ENCODE measurements at places on chromosomes 1 and 21.

- no peak for DNase-seq
Measured at GRCh38 chr1:175268720-175269119, 76.1 kb upstream of the KIAA0040 start.

DNA sequence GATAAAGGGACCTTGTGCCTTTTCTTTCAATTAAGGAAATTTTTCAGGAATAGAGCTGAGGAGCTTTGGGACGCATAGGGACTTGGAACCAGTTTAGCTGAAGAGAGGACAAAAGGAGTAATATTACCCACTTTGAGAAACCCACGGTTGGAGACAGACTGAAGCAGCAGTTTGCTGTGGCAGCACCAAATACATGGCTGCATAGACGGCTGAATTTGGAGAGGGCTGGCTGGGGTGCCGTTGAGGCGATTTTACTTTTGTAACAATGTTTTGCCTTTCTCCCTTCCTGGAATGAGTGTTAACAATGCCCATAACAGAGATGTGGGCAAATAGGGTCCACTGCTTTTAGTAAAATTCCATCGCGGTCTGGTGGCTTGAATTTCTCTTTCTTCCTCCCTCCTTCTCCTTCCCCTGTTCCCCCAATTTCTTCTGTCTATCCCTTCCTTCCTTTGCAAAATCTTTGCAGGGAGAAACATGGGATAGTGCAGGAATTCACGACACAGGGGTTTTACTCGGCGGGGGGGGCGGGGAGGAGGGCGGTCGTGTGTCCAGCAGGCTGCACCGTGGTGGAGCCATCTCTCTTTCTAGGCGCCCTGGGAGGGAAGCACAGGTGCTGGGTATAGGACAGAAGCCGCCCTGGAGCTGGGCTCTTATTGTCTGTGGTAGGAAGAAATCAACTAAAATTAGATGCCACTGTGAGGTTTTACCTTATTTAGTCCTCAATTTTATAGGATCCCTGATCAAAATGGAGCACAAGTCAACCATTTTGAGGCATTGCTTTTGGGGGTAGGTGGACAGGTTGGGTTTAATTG, 6.8 kb downstream of the LHX4 start:
- no peak for DNase-seq

GRCh38 chr21:41282412-41282811, 34.2 kb upstream of the FAM3B start:
- no peak for DNase-seq

- DNase-seq = no peak
Measured at GRCh38 chr1:85343213-85343611, 66.8 kb upstream of the BCL10 start.

- no peak for DNase-seq
Measured at GRCh38 chr1:183058851-183059502, 35.8 kb downstream of the LAMC1 start.

DNA sequence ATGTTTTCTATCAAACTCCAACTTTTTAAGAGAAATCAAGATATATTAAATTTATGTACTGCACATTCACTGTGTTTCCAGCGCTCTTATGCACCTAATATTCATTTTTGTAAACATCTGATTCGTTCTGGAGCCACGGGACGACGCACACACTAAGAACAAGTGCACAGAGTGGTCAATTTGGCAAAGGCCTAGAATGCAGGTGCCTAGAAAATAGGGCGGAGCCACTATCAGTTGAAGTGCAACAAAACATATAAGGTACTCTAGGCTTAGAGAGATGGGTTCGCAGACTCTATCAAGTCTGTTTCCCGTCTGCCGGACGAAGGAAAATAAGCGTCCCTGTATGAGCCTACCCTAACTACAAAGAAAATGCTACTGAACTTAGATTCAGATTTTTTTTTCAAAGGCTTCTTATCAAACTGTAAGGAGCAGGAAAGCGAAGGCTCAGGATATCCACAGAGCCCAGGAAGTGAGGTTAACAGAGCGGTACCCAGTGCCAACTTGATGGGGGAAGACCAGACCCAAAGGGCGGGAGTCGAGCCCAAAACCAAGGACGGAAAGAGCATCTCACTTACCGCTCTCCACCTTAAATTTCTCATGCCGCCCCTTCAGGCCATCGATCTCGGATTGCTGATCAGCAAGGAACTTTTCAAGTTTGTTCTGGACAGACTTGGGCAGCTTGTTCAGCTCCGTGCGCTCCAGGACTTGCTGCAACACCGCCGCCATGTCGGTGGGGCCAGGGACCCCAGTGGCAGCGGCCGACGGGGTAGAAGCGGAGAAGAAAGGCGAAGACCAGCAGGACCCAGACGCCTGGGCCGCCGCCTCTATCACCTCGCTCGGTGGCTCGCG, 526 bp downstream of the TPR start:
- no peak for DNase-seq

- no peak for DNase-seq
Measured at GRCh38 chr1:25435397-25436108, 4.9 kb downstream of the MACO1 start.

DNA sequence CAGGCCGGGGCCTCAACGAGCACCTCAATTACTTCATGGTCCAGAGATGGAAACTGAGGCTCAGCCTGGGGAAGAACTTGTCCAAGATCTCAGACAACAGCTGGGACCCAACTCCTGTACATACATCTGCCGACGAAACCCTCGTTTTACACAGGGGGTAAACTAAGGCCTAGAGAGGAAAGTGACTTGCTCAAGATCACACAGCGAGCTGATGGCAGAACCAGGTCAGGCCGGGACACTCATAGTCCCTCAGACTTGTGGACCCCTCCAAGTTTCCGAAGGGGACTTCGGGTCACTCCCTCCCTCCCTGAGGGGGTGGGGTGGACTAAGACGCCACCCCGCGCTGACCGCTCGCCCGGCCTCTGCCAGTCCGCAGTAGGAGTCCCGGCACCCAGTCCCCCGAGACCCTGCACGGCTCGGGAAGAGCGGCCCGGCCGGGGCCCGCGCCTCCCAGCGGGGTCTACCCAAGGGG, 430 bp downstream of the WASF2 start:
- DNase-seq = no peak

GRCh38 chr1:25743164-25744139, 56.5 kb upstream of the SELENON start:
- DNase-seq = no peak

GRCh38 chr1:145999321-146000024, 3.1 kb upstream of the TXNIP start:
- DNase-seq = no peak

DNA sequence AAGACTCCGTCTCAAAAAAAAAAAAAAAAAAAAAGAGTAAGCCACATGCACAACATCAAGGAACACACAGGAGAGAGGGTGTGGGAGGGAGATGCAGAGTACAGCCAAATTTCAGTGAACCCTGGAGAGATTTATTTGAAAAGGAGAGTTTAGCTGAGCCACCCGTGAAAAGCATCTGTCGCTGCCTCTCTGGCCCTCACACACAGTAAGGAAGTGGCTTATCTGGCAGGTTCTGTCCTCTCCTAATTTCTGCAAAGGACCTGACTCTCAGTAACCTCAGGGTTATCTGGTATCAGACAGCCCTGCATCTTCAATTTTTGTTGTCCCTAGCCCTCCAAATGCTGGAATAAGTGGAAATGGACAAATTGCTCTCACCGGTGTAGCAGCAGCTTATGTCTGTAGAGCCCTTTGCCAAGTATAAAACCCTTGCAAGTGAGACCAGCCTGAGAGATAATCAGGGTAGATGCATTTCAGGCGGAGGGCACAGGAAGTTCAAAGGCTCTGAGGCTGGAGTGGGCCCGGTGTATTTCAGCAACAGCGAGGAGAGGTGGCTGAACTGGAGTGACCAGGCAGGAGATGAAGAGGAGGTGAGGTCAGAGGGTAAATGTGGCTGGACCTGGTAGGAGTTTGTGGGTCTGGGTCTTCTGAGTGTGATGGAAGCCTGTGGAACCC, 16.7 kb upstream of the IL10RB start:
- no peak for DNase-seq
